Stimulated activated CD4-positive, alpha-beta T cell treated with anti-CD3 and anti-CD28 coated beads, Interleukin-15, amount 100 ng/mL, for 1 hour (primary cell): ENCODE measurements at places on chromosomes 7 and 10.

- DNase-seq: no peak
Observed at GRCh38 chr7:131047651-131048304, 279.9 kb upstream of the MKLN1 start.

DNA sequence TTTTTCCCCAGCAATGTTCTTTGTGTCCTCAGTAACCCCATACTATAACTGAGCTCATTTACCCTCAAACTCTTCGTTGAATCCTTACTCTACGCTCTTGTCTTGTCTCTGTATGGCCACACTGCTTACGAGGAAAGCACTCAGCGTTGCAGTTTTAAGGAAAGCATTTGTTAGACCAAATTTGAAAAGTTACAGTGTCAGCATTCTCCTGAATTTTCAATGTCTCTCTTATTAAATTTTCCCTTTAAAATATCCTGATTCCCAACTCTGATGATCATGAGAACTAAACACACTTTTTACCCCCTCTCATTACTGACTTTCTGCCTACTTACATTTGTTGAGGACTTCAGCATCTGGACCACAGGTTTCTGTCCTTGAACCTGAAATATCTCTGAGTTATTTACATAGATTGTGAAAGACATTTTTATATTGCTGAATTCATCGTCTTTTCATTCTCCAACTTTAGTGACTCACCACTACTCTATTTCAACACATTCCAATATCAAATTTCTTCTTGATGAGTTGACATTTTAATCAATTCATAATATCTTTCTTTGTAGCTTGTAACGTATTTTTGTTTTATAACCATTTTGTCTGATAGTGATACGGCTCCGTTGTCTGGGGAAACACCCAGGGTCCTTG, 19.8 kb upstream of the VWDE start:
- DNase-seq: no peak

- DNase-seq: no peak
Observed at GRCh38 chr7:151381348-151382078, 28.3 kb downstream of the WDR86 start.

GRCh38 chr10:62352356-62352970, 21.7 kb upstream of the ZNF365 start:
- DNase-seq: no peak

DNA sequence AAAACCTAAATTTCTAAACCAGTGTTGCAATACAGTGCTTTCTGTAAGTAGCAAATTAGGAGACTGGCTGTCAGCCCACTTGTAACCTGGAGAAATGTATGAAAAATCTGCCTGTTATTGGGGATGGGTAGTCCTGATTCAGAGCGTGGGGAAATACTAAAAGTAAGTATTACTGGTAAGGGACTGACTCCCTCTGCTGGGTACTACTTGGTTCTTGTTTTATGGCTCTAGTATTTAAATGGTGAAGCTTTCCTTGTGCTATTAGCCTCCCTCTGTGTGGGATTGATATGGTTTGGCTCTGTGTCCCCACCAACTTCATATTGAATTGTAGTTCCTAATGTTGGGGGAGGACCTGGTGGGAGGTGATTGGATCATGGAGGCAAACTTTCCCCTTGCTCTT, 886.1 kb downstream of the SORCS1 start:
- DNase-seq: no peak

GRCh38 chr10:124949543-124949942, 7.6 kb downstream of the ZRANB1 start:
- no peak for DNase-seq

DNA sequence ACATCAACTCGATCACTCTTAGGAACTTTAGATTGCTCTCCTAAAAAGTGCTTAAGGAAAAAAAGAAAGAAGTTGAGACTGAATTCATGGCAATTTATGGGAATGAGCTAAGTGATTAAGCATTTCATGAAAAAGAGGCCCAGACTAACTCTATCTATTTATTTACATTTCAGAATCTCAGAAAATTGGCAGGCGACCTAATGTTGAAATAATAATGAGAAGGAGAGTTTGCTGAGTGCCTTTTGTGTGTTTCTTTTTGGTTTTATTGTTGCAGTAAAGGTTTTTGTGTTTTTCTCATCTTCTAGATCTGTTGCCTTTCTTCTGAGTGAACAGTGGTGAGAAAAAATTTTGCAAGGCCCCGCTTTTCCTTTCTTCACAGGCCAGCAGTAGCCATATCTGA, 3.8 kb downstream of the GRK5 start:
- no peak for DNase-seq

DNA sequence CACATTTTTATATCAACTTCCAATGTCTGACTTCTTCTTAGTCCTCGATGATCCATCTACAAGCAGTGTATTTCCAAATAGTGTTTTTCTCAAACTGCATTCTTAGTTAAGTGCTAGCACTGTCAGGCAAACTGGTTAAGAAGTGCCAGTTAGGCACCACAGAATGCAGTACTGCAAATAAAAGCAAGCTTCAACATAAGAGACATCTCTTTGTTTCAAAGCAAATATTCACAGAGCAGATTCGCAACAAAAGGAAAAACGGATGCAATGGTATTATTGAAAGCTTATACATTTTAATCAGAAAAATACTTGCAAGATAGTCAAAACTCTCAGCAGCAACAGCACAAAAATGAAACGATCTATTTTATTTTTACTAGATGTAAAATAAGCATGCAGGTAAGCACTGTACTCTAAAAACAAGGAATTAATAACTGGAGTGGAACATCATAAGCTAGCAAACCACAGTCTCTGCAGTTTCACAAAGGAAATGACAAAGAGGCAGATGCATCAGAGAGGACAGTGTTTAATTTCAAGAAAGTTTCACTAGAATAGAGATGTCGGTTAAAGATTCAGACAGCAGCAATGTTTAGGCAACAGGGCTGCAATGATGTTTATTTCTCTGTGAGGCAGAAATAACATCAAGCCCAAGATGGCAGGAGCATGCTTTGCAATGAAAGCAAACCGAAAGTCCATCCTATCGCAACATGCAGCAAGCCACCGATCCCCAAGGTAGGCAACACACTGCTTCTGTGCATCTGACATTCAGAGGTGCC, 82.0 kb downstream of the FGFR2 start:
- no peak for DNase-seq

GRCh38 chr10:5670662-5671375, 4.4 kb upstream of the ASB13 start:
- DNase-seq: no peak

DNA sequence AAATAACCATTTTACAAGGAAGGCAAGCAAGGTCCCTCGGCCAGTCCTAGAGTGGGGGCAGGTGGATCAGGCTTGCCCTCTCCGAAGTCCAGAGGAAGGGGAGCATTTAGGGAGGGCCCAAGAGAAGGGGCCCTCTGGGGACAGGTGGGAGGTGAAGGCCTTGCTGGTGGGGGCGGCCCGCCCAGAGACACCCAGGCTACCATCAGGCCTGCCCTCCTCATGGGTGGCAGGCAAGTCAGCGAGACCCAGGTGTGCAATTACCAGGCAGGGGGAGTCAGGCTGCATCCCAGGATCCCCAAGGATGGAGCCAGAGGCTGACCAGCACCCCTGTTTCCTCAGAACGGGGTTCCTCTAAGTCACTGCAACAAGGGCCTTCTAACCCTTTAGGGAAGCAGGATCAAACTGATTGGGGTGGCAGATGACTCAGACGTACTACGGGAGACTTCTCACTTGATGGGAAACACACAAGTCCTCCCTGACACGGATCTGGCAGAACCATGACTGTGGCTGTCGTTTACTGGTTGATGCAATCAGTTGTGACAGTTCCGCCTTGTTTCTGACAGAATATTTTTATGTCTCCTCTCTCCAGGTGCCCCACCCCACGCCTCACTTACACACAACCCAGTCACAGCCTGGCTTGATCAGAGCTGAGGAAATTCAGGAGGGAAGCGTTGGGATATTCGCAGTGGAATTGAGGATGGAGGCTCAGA, 8.2 kb downstream of the LOXL4 start:
- no peak for DNase-seq

GRCh38 chr10:70715853-70716795, 43.8 kb downstream of the ADAMTS14 start:
- no peak for DNase-seq

DNA sequence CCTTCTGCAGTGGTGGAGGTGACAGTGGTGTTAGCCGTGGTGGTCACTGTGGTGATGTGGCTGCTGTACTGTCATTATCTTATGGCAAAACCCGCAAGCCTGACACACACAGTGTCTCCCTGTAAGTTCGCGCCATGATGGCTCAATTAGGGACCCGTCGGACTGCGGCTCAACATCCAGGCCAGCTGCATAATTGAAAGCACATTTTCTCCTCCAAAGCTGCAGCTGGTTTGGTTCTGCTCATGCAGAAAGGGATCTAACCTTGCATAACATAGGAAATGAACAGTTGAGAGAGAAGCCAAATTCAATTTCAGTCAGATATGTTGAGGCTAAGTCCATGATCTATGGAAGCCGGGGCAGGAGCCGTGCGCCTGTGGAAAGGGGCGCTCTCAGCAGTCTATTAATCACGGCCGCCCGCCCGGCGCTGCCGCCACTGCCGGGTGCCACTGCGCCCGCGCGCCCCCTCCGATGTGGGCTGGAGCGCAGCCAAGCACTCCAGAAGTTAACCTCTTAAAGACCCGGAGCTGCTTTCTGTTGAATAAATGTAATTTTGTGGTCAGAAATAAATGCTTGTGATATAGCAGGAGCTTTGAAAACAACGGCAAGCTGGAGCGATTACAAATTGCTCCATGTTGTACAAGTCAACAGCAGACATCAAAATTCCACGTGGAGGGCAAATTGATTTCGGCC, 227.7 kb downstream of the CUX1 start:
- DNase-seq: no peak

DNA sequence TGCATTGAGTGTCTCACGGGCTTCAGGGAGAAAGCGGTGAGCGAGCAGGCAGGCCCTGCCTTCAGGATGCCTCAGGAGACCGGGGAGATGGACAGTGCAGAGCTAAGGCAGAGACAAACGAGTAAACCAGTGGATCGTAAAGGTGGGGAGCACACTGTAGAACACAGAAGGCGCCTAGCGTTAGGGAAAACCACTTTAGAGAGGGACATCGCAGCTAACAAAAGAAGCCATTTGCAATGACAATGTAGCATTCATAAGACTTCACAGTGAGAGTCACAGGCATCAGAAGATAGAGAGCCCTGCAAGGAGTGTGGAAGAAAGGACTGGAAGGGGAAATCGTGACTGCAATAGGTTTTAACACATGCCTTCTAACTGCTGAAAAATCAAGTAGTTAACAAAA, 54.9 kb upstream of the TMEM273 start:
- no peak for DNase-seq

GRCh38 chr7:81743201-81743600, 26.6 kb downstream of the HGF start:
- DNase-seq: no peak

GRCh38 chr10:70679498-70679897, 7.2 kb downstream of the ADAMTS14 start:
- no peak for DNase-seq

- DNase-seq: no peak
Observed at GRCh38 chr10:122142641-122143237, 128.4 kb upstream of the BTBD16 start.

DNA sequence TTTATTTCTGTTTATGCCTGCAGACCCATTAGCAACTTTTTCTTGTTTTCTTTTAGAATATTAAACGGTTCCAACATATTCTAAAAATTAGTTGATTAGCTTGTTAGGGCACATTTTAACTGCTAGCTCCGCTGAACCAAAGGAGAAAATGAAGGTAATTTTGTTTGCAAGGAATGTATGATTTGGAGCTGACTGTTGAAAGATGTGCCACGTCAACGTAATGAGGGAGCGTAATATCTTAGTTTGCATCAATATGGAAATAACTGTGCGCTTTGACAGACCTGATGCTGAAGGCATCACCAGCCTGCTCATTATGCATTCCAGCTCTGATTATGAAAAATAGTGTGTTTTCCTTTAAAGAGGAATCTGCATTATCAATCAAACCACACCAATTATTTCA, 102.0 kb upstream of the CTBP2 start:
- no peak for DNase-seq

DNA sequence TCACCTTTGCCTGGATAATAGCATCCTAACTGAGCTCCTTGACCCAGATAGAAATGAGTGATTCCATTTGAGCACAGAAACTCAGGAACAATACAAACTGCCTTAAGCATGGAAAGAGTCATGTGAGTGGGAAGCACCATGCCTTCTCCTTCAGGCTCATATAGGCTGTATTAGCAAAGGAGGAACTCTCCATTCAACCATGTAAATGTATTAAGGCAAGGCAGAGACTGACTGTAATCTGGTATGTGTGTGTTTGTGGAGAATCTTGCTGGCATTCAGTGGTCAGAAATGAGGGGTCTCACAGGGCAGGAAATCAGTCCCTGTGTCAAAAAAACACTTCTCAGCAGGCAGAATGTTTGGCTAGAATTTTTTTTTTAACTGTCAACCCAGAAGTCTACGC, 40.2 kb downstream of the COA1 start:
- DNase-seq: no peak

GRCh38 chr7:101912716-101913110, 95.3 kb downstream of the CUX1 start:
- no peak for DNase-seq

GRCh38 chr10:84424731-84425167, 96.4 kb downstream of the CCSER2 start:
- no peak for DNase-seq

GRCh38 chr10:88759366-88760101, at the start of gene LIPN:
Gene LIPN (plus strand): TSS chr10:88760020. CDS start chr10:88761406, 1,386 bp downstream.
- DNase-seq: no peak

DNA sequence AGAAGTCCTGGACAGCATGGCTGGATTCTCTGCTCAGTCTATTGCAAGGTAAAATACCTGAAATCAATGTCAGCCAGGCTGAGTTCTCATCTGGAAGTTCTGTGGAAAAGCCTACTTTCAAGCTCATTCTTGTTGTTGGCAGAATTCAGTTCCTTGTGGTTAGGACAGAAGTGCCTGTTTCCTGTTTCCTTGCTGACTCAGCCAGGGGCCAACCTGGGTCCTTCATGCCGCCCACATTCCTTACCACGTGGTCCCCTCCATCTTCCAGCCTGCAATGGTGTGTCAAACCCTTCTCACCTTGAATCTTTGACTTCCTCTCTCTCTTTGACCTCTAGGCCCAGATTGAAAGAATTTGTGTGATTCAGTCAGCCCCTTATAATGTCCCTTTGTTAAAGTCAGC, 197.1 kb upstream of the STK17A start:
- no peak for DNase-seq

GRCh38 chr10:71526653-71527052, 129.9 kb downstream of the CDH23 start:
- DNase-seq: no peak

- peak; percentile 64 for DNase-seq
Observed at GRCh38 chr10:33330543-33331378, 3.7 kb downstream of the NRP1 start.

DNA sequence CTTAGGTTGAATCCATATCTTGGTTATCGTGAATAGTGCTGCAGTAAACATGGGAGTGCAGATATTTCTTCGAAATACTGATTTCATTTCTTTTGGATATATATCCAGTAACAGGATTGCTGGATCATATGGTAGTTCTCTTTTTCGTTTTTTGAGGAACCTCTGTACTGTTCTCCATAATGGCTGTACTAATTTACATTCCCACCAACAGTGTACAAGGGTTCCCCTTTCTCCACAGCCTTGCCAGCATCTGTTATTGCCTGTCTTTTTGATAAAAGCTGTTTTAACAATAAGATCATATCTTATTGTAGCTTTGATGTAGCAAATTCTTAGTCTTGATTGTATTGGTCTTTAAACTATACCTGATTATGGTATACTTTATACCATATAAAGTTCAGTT, 45.3 kb downstream of the ZNRF2 start:
- DNase-seq: no peak
